Stimulated activated CD8-positive, alpha-beta memory T cell treated with anti-CD3 and anti-CD28 coated beads, Interleukin-4, amount 100 ng/mL, for 4 hours (primary cell): ENCODE measurements at places on chromosomes 3 and 15.

DNA sequence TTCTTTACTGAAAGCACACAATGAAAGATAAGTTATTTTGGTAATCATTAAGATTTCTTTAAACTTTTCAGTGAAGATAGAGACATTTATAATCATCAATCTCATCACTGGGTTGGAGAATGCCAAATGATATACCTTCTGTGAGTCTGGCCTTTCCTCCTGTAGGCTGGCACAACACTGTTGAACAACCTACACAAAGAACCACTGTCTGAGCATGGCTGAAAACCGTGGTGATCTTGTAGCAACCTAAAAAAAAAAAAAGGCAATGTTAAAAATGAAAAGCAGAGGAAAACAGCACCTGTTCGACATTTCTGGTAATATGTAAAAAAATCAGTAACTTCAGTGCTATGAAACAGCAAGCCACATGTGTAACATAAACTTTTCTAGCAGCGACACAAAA is 1.8 kb downstream of the RPS27L start:
- DNase-seq: no peak

- DNase-seq: no peak
Measured at GRCh38 chr15:37446921-37447320, 346.6 kb upstream of the MEIS2 start.

- DNase-seq: no peak
Measured at GRCh38 chr3:195800240-195800639, 11.5 kb downstream of the MUC4 start.

DNA sequence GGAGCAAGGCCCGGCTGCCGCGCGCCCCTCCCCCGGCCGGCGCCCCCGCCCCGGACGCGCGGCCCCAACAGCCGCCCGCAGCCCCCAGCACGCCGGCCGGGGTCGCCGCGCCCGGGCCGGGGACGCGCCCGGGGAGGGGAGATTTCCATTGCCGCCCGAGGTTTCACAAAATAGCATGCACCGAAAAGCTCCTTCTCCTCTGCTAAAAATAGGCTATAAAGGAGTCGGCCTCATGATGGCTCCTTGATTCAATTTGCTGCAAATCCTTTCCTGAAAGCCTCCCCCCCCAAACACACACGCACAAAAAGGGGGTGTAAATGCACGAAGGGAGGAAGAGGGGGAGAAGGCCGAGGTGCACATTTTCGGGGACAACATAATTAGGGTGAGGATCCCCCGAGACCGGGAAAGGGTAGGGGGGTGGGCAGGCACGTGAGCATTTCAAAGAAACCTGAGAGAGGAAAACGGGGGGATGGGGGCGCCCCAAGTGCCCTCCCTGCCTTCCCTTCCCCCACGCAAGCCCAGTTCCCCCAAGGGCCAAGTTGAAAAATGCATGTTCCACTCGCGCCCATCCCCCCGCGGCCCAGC is 734 bp downstream of the TBL1XR1 start:
- DNase-seq: no peak

DNA sequence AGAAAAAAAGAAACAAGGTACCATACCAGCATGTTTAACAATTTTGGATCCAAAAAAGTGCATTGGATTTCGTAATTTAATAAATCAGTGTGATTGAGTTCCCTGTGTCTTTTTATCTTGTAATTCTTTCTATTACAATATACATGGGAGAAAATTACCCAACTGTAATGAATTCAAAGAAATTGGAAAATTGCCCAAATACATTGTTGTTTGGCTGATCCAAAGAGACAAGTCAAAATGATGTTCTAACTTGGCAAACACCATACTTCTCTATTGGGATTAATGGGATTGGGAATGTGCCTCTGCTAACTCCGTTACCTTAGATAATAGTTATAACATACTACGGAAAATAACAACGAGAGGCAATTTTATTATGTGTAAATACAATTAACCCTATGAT is 1097.1 kb downstream of the ROBO1 start:
- DNase-seq: no peak

GRCh38 chr15:23690450-23690852 is 3.3 kb upstream of the NDN start:
- DNase-seq: no peak

GRCh38 chr3:140843656-140844055 is 98.0 kb upstream of the SLC25A36 start:
- DNase-seq: no peak

GRCh38 chr15:78329625-78330024 is 10.5 kb upstream of the CRABP1 start:
- DNase-seq: no peak

- DNase-seq: no peak
Measured at GRCh38 chr3:17478673-17479072, 263.8 kb downstream of the TBC1D5 start.

DNA sequence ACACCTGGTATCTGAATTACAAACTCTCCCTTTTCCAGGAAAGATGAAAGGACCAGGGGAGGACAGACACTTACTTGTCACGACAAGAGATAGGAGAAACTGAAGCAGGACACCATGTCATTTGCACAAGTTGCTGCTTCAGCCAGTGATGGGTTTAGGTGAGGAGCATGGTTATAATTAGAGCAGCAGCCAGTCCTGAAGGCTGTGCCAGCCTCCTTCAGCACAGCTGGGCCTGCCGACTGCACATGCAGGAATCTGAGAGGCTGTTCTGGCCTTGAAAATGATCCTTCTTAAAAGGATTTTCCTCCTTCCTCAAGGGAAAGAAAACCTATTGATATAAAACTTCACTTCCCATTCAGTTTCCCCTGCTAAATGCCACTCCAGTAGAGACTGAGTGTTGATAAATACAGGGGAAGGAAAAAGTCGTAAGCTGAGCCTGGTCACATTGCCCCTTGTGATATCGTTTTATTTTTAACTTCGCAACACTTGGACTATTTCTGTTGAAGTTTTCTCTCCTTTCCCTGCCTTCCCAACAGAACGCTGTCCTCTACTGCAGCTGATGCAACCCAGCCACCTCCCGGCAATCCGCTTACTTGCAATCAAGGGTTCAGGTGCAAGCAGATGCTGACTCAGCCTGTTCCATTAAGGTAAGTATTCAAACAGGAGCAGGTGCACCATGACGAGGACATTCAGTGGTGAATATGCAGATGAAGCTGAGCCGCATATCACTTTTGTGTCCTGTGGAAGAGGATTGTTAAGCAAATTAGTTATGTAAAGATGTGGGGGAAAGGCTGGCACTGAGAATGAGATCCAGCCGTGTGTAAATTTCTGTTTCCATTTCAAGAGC is at the start of gene FBXO40:
Gene FBXO40, plus strand, starts transcription at position 524 of the 847 bp plus-strand sequence. CDS start 27,197 bp downstream, outside the sequence.
- no peak for DNase-seq

- no peak for DNase-seq
Measured at GRCh38 chr3:49805897-49806701, 3.0 kb downstream of the INKA1 start.

GRCh38 chr3:44659434-44659833 is 10.9 kb downstream of the ZNF35 start:
- DNase-seq: no peak

GRCh38 chr3:107425033-107425432 is 47.8 kb downstream of the CCDC54 start:
- DNase-seq: no peak

DNA sequence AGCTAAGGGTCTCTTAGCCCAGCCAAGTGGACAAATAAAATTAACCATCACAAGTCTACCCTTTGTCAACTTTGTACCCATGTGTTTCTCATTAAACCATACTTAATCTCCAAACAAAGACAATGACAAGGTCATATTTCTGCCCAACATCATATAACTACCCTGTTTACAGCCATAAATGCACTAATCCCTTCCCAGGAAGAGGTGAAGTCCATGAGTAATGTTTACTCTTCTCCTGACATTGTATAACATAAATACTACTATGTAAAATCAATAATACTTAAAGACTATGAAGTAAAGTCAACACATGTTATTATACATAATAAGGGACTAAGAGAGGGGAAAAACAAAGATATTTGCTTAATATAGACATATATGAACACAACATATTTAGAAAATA is 38.5 kb upstream of the FAN1 start:
- no peak for DNase-seq
